ENCODE measurements at places on chromosomes 12 and 14.

DNA sequence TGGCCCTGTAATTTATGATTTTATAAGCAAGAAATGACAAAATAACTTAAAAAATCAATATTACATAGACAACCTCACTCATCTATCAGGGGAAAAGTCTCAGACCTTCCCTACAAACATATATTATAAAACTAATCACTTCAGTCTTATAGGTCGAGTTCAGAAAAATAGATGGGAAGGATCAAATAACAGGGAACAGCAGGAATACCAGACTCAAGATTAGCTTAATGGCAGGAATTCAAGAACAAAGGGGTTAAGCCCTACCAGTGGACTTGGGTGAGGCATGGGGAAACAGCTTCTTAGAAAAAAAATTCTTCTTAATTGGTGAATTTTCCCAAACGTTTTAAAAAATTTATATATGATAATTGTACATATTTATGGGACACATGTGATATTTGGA lies 51.6 kb upstream of the CRY1 start:
- no peak for DNase-seq

DNA sequence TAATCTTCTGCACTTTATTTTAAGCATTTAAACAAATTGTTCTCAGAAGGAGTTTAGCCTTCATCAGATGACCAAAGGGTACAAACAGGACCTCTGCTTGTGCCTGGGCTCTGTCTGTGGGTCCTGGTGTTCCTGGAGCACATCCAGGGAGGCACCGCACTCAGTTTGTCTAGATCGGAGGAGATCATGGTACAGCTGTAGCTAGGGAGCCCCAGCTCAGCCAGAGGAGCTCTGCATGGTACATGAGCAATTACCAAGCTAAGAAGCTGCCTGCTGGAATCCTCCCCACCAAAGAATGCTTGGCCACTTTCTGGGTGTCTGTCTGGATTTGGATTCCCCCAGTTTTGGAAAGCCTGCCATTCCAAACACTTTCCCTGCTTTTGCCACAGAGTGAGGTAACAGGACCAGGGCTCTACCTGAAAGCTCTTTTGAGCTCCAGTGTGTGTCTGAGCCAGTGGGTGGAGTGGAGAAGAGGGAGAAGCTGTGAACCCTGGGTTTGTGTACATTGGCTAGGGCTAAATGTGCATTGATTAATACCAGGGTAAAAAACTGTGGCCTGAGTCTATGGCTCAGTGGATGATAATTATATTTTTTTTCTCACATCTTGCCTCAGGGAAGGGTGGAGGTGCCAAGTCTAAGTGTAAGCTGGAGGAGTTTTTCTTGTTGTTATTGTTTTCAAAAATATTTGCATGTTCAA lies 163.7 kb upstream of the IGF1 start:
- DNase-seq: no peak

DNA sequence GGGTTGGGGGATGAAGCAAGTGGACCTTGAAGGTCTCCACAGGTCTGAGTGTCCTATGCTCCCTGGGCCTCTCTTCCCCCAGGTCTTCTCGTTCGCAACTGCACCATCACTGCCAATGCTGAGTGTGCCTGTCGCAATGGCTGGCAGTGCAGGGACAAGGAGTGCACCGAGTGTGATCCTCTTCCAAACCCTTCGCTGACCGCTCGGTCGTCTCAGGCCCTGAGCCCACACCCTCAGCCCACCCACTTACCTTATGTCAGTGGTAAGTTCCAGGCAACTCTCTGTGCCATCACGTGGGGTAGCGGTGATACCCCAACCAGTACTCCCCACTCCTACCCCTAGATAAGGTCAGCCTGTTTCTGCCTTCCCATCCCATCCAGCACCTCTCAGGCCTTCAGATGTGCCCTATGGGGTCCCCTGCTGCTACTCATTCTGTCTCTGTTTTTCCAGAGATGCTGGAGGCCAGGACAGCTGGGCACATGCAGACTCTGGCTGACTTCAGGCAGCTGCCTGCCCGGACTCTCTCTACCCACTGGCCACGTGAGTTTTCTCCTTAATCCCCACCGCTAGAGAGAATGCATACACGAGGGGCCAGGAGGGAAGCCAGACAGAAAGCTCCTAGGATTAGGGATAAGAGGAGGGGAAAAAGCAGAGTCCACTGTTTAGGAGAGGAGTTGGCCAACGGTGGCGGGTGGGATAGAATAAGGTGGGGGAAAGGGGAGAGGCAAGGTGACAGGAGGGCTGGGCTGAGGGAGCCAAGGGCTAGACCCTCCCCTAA lies 1.6 kb upstream of the TAPBPL start:
- DNase-seq: no peak

- no peak for DNase-seq
Observed at GRCh38 chr12:5807090-5807414, 138.0 kb downstream of the ANO2 start.

DNA sequence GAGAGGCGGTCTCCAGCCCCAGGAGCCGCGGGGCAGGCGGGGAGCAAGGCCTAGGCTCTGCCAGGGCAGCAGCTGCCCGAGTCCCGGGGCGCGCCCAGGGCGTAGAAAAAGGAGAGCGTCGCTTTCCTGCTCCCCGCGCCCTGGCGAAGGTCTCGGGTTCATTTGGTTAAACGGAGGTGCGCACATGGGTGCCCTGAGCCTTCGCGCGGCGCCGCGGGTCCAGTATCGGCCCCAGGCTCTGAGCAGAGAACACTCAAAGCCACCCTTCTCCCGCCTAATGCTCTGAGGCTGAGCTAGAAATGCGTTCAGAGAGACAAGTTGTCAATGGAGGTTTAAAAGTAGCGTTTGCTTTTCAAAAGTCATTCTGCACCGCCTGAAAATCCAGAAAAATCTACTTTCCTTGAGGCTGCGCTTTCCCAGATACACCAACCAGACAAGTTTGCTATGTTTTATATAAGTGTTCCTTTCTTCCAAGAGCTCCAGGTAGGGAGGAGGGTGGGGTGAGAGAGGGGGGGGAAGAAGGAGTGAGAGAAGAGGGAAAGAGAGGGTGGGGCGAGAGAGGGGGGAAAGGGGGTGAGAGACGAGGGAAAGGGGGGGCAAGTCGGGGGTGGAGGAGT lies 1.5 kb downstream of the TMEM132C start:
- no peak for DNase-seq

DNA sequence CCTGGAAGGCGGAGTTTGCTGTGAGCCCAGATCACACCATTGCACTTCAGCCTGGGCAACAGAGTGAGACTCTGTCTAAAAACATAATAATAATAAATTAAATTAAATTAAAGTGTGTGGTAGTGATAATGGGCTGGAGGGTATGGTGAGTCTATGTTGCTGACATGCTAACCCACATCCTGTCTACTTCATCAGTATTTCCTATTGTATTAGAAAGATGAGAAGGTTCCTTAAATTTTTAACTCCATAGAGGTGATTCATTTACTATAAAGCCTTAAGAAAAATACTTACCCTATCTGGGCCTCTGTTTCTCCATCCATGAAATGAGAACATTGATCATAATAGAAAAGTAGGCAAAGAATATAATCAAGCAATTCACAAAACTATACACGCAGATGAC lies 280.5 kb downstream of the FBXL14 start:
- DNase-seq: no peak

Data from NCI-H1436 treated with DMSO at 0.1 percent for 48 hours (cell line).